ENCODE measurements at places on chromosomes 11 and 22. TPM values are rescaled to one million over a fixed set of nuclear protein-coding genes. Genes with fewer than 3 reads are reported as not detected.

DNA sequence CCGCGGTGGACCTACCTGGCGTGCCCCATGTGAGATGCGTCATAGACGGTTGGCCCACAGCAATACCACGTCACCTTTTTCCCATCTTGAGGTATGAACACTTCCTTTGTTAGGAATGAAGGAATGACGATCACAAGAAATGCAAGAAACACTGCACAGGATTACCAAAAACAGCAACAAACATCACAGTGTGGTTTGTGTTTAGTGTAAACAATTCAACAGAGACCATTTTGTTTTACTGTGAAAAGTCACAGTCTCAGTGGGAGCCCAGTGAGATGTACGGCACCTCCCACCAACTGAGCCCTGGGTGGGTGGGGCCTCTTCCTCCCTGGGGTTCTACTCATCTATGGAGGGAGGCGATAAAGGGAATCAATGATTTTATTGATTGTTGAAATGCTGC is 16.3 kb downstream of the CARS1 start:
- no peak for DNase-seq

DNA sequence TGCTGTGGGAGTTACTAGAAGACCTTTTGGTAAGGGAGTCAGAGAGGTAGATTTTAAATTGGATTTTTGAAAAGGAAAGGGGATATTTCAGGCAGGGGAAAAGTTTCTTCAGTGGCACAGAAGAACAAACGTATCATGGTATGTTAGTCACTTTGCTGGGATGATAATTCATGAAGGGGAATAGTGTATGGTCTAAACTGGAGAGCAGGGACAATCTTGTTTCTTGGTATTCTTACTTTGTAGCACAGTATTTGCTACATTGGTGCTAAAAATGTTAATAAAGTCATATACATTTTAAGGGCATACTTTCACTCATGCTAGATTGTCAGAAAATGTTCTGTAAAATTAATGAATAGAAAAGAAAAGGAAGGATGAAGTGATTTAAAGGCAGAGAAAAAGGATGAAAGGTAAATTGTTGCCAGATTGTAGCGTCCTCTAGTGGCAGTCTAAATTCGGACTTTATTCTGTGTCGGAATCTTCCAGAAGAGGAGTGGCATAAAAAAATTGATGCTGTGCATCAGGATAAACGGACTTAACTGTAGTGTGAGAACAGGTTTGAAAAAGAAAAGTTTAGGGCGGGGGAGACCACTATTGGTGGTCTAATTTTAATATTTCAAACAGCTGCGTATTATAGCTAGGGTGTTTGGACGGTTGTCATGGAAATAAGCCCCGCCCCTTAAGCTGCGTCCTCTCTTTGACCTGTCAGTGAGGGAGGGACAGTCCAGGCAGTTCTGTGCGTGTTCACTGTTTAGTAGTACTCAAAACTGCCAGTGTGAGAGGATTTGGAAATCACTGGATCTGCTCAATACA is at the start of gene BCO2:
Gene BCO2, plus strand, starts transcription at position 724 of the 810 bp plus-strand sequence. CDS start 90 bp downstream, outside the sequence.
- peak; percentile 85 for DNase-seq

GRCh38 chr22:48097723-48098122 is 1335.3 kb downstream of the TBC1D22A start:
- no peak for DNase-seq

- no peak for DNase-seq
Measured at GRCh38 chr11:84536456-84536855, 1090.7 kb downstream of the DLG2 start.

DNA sequence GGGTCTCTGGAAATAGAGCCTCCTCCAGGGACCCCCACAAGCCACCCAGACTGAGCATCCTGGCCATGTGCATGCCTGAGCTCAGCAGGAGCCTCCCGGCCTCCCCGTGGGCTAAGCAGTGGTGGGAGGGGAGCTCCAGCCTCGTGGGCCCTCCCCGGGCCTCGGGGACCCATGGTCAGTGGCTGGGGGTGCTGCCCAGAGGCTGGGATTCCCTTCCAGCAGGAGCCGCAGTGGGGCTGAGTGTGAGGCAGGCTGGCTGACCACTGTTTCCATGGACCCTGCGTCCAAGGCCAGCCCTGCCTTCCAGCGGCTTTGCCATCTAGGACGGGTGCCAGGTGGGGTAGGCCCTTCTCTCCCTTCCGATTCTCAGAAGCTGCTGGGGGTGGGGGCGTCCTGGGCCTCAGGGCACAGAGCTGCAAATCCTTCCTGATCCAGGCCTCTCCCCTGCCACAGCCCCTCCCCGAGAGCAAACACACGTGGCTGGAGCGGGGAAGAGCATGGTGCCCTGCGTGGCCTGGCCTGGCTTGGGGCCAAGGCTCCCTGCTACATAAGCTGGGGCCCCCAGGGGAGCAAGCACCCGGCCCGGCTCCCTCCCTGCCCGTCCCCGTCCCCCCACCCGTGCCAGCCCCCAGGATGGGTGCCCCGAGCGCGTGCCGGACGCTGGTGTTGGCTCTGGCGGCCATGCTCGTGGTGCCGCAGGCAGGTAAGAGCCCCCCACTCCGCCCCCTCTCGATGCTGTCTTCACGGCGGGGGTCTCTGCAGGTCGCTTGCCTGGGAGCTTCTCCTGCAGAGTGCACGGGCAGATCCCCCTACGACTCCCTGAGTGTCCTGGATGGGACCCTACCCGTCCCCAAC is at the start of gene MUC5B:
Gene MUC5B, plus strand, starts transcription at position 576 of the 855 bp plus-strand sequence. Its CDS starts 58 bp downstream, at position 634.
- DNase-seq, result peak; percentile 74

- peak; percentile 54 for DNase-seq
Measured at GRCh38 chr22:23696326-23696851, 5.6 kb downstream of the RGL4 start.

Gene EXPH5
- total RNA-seq, result 2.3 TPM
